ENCODE measurements at places on chromosomes 11 and 22. TPM values are rescaled to one million over a fixed set of nuclear protein-coding genes. Genes with fewer than 3 reads are reported as not detected.
A peak's percentile ranks its signal among the peaks of the same experiment; 100 is the strongest.

GRCh38 chr22:23533328-23533762, 46.7 kb downstream of the IGLL1 start:
- no peaks in the 10 kb centered on the region for H3K27me3 ChIP-seq
- no peak overlapping the region for H3K4me3 ChIP-seq
- no peaks in the 10 kb centered on the region for H3K36me3 ChIP-seq
- H3K4me1 ChIP-seq: no peaks in the 10 kb centered on the region

DNA sequence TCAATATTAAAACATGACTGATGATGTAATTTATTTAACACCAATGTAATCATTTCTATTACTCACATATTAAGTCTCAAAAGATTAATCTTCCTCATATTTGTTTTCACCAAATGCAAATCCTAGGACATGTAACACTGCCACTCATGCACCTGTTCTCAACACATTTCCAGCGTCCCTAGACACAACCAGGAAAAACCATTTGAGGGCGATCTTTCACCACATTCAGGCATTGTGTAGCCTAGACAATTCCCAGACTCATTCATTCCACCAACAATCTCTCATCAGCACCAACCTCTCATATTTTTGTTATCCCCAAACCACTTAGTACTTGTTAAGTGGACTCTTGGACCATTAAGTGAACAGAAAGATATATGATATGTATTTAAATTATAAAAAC, 66.1 kb downstream of the SLC36A4 start:
- H3K4me3 ChIP-seq: no peak overlapping the region
- no peak overlapping the region for H3K27ac ChIP-seq

DNA sequence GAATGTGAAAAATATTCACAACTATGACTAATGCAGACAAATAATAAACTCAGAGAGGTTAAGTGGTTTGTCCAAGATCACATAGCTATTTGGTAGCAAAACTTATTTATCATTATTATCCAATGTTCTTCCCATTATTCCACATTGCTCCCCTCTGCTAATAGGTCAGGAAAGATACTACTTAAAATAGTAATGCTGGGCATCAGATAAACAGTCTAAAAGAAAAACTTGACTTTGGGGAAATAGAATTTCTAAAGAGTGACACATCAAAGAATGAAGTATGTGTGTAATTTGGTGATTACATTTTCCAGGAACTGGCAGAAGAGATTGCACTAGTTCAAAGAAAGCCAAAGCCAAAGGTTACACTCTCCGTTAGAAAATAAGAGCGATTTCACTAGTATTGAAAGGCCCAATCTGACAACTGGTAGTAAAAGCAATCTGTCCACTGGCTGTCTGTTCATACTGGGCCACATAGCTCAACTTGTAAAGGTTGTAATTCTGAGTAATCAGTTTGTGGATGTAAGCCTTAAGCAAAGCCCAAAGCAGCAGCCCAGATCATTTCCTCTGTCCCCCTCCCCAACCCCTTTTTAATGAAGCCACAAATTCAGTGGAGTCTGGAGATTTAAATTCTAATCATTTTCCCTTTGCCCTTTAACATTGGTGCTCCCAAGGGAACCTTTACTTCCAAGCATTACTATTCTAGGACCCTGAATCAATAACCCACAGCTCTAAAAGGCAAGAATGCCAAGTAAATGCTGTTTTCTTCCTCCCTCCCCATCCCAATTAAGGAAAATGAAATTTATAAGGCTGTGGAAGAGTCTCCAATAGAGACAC, 283.5 kb downstream of the TTC28 start:
- peaks cover 13% of the 10 kb centered on the region for H3K4me1 ChIP-seq
- peaks cover 1% of the 10 kb centered on the region for H3K36me3 ChIP-seq
- no peak overlapping the region for H3K4me3 ChIP-seq
- no peaks in the 10 kb centered on the region for H3K27me3 ChIP-seq
- peak overlapping the region; percentile 44 for H3K27ac ChIP-seq
- DNase-seq: peak; percentile 7

DNA sequence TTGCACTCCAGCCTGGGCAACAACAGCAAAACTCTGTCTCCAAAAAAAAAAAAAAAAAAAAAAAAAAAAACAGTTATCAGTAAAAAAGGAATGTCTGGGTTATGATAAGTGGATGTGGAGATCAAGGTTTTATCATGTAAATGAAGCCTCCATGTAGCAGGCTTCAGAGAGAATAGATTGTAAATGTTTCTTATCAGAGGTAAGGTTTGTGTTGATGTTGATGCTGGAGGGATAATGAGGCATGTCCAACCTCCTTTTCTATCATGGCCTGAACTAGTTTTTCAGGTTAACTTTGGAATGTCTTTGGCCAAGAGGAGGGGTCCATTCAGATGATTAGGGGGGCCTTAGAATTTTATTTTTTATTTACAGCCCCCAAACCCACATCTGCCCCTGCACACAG, 35.4 kb upstream of the TREH start:
- H3K36me3 ChIP-seq: no peaks in the 10 kb centered on the region
- no peaks in the 10 kb centered on the region for H3K27me3 ChIP-seq
- peaks cover 6% of the 10 kb centered on the region for H3K4me1 ChIP-seq
- no peak overlapping the region for H3K27ac ChIP-seq
- DNase-seq: no peak

- peaks cover 24% of the 10 kb centered on the region for H3K36me3 ChIP-seq
- DNase-seq: no peak
- no peak overlapping the region for H3K4me3 ChIP-seq
- peak overlapping the region; percentile 4 for H3K27ac ChIP-seq
These were observed 4.8 kb upstream of the CASTOR1 start for GRCh38 chr22:30294066-30294465.

- H3K27me3 ChIP-seq: no peaks in the 10 kb centered on the region
- H3K27ac ChIP-seq: peak overlapping the region; percentile 95
- H3K4me3 ChIP-seq: no peak overlapping the region
- H3K36me3 ChIP-seq: peaks cover 14% of the 10 kb centered on the region
These were observed 7.2 kb downstream of the FAM118A start for GRCh38 chr22:45316796-45317526.

- H3K36me3 ChIP-seq: no peaks in the 10 kb centered on the region
- H3K4me3 ChIP-seq: no peak overlapping the region
- no peak overlapping the region for H3K27ac ChIP-seq
- no peak for DNase-seq
- H3K4me1 ChIP-seq: no peaks in the 10 kb centered on the region
These were observed 38.1 kb upstream of the CALCB start for GRCh38 chr11:15035283-15035682.

- H3K36me3 ChIP-seq: no peaks in the 10 kb centered on the region
- no peak overlapping the region for H3K4me3 ChIP-seq
- DNase-seq: no peak
- no peaks in the 10 kb centered on the region for H3K27me3 ChIP-seq
These were observed 2.1 kb upstream of the APOA5 start for GRCh38 chr11:116793772-116794097.

- peak; percentile 17 for DNase-seq
- H3K36me3 ChIP-seq: peaks cover 18% of the 10 kb centered on the region
- H3K27me3 ChIP-seq: no peaks in the 10 kb centered on the region
- H3K4me3 ChIP-seq: no peak overlapping the region
These were observed 58.4 kb downstream of the CD82 start for GRCh38 chr11:44623731-44624491.

GRCh38 chr22:48824712-48825651, 1002.7 kb downstream of the BRD1 start:
- peaks cover 6% of the 10 kb centered on the region for H3K27me3 ChIP-seq
- no peak overlapping the region for H3K4me3 ChIP-seq
- no peak overlapping the region for H3K27ac ChIP-seq
- DNase-seq: peak; percentile 41
- H3K4me1 ChIP-seq: no peaks in the 10 kb centered on the region

DNA sequence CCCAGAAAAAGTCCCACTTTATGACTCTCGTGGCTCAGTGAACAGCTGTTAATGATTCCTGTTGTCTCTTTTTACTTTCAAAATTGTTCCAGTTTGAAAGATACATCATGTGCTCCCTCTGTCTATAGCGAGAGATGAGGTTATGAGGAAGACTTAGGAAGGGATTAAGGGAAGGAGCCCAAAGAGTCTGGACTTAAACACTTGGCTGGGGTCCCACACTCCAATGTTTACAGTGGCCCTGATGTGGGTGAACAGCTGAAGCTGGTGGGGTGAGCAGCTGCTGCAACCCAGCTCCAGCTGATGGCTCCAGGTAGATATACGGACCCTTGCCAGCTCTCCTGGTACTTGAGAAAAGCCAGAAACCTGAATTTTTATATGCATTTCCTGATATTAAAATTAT, 84.5 kb upstream of the PLET1 start:
- no peak overlapping the region for H3K4me3 ChIP-seq
- DNase-seq: no peak
- no peak overlapping the region for H3K27ac ChIP-seq
- H3K36me3 ChIP-seq: peaks cover 2% of the 10 kb centered on the region
- no peaks in the 10 kb centered on the region for H3K27me3 ChIP-seq

DNA sequence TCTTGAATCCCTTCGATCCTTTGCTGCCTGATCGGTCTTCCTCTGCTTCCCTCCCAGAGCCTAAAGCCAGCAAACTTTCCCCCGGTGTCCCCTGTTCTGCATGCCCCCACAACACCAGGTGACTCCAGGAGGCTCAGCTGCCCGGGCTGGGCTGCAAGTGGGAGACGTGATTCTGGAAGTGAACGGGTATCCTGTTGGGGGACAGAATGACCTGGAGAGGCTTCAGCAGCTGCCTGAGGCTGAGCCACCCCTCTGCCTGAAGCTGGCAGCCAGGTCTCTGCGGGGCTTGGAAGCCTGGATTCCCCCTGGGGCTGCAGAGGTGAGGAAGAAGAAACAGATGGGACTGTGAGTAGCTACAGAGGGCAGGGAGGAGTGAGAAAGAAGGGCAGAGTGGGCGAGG, 3.6 kb downstream of the NHERF4 start:
- DNase-seq: no peak
- no peak overlapping the region for H3K27ac ChIP-seq
- H3K4me1 ChIP-seq: peaks cover 3% of the 10 kb centered on the region

GRCh38 chr11:16909359-16910035, 104.7 kb downstream of the PLEKHA7 start:
- DNase-seq: peak; percentile 14
- no peak overlapping the region for H3K4me3 ChIP-seq
- H3K27ac ChIP-seq: peak overlapping the region; percentile 73

- H3K27me3 ChIP-seq: no peaks in the 10 kb centered on the region
- H3K4me1 ChIP-seq: peaks cover 5% of the 10 kb centered on the region
- no peak overlapping the region for H3K4me3 ChIP-seq
- no peak overlapping the region for H3K27ac ChIP-seq
- DNase-seq: no peak
- H3K36me3 ChIP-seq: no peaks in the 10 kb centered on the region
These were observed 35.0 kb downstream of the TPST2 start for GRCh38 chr22:26554956-26555355.

DNA sequence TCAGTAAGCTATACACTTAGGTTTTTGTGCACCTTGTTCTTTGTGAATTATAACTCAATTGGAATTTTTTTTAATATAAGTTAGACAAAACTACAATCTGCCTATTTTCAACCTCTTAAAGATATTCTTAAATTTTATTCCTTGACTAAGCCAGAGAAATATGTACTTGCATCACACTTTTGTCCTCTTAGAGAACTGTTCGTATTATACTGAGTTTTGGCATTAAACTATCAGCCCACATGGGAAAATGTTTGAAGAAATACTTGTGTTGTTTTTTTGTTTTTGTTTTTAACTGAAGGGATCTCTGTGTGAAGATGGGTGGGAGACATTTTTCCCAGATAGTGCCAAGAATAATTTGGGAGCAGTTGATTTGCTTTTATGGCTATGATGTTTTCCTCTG, 25.3 kb downstream of the CEP295 start:
- peaks cover 22% of the 10 kb centered on the region for H3K4me1 ChIP-seq
- H3K4me3 ChIP-seq: no peak overlapping the region
- H3K36me3 ChIP-seq: peaks cover 69% of the 10 kb centered on the region
- H3K27ac ChIP-seq: no peak overlapping the region
- no peaks in the 10 kb centered on the region for H3K27me3 ChIP-seq
- DNase-seq: no peak

GRCh38 chr11:117859061-117859460, 17.4 kb downstream of the FXYD6 start:
- no peak overlapping the region for H3K27ac ChIP-seq
- DNase-seq: no peak
- H3K4me1 ChIP-seq: no peaks in the 10 kb centered on the region
- no peaks in the 10 kb centered on the region for H3K36me3 ChIP-seq

- peaks cover 5% of the 10 kb centered on the region for H3K36me3 ChIP-seq
- H3K27ac ChIP-seq: no peak overlapping the region
- H3K4me3 ChIP-seq: peak overlapping the region; percentile 35
- H3K4me1 ChIP-seq: peaks cover 10% of the 10 kb centered on the region
- H3K27me3 ChIP-seq: peaks cover 8% of the 10 kb centered on the region
These were observed 409 bp downstream of the SMC1B start for GRCh38 chr22:45413013-45413367.

GRCh38 chr11:76834151-76834550, 26.6 kb upstream of the ACER3 start:
- H3K36me3 ChIP-seq: no peaks in the 10 kb centered on the region
- no peaks in the 10 kb centered on the region for H3K4me1 ChIP-seq
- no peak for DNase-seq
- no peak overlapping the region for H3K4me3 ChIP-seq
- peaks cover 10% of the 10 kb centered on the region for H3K27me3 ChIP-seq

DNA sequence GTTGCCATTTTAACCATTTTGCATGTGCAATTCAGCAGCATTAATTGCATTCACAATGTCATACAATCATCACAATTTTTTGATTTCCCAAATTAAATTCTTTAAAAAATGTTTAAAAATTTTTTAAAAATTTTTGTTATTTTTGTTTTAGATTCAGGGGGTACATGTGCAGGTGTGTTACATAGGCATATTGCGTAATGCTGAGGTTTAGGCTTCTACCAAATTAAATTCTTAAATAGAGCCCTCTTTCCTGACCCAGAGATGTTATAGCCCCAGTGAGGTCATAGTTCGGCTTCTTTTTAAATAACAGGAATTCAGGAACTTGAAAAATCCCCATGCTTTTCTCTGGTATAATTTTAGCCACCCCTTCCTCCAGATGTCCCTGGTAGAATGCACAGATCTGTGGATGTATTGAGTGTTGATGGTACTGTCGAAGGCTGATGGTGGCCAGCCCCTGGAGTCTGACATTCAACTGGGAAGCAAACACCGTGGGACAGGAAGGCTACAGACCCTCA, 11.3 kb upstream of the AMPD3 start:
- no peak for DNase-seq
- peaks cover 31% of the 10 kb centered on the region for H3K4me1 ChIP-seq
- no peaks in the 10 kb centered on the region for H3K36me3 ChIP-seq
- peaks cover 4% of the 10 kb centered on the region for H3K27me3 ChIP-seq
- H3K4me3 ChIP-seq: no peak overlapping the region

The MFNG gene
- 125 TPM for total RNA-seq

The MUC6 gene
- not detected for total RNA-seq

The COPB1 gene
- 102 TPM for total RNA-seq

The GLB1L2 gene
- 3.9 TPM for total RNA-seq

The PIWIL4 gene
- total RNA-seq: 0.37 TPM

The UBQLN3 gene
- not detected for total RNA-seq

The RIN1 gene
- total RNA-seq: 1.6 TPM

The BATF2 gene
- not detected for total RNA-seq
